Uterus (tissue), 4 donors: ENCODE measurements at places on chromosomes 3 and 15.

DNA sequence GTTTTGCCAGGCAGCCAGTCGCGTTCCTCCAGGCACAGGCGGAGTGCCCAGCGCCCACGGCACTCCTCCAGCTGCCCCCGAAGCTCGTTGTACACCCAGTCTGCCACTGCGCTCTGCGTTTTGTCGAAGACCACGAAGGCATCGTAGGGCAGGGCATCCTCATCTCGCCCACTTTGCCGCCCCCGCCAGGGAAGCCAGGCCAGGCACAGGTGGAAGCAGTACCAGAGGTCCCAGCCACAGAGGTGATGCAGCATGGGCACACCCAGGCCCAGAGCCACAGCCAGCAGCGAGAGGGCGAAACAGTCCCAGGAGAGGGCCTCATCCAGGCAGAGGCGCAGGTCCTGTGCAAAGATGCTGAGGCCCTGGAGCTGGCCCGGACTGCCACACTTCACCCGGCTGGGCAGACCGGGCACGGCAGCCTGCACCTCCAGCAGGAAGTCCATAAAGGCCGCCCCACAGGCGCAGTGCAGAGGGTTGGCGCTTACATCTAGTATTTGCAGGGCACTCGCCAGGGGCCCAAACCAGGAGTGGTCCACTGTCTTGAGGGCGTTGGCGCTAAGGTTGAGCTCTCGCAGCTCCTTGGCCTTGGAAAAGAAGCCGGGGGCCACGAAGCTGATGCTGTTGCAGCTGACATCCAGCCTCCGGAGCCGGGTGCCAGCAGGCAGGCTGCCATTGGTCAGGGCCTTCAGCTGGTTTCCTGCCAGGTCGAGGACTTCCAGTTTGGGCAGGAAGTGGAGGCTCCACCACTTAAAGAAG lies 3.7 kb downstream of the TLR9 start:
- DNase-seq: no peak

- peak; percentile 62 for DNase-seq
These were observed at the start of gene TNFSF10 for GRCh38 chr3:172522871-172523818. TSS of gene TNFSF10 (minus strand) at chr3:172523430. CDS start at chr3:172523384, 46 bp downstream.

DNA sequence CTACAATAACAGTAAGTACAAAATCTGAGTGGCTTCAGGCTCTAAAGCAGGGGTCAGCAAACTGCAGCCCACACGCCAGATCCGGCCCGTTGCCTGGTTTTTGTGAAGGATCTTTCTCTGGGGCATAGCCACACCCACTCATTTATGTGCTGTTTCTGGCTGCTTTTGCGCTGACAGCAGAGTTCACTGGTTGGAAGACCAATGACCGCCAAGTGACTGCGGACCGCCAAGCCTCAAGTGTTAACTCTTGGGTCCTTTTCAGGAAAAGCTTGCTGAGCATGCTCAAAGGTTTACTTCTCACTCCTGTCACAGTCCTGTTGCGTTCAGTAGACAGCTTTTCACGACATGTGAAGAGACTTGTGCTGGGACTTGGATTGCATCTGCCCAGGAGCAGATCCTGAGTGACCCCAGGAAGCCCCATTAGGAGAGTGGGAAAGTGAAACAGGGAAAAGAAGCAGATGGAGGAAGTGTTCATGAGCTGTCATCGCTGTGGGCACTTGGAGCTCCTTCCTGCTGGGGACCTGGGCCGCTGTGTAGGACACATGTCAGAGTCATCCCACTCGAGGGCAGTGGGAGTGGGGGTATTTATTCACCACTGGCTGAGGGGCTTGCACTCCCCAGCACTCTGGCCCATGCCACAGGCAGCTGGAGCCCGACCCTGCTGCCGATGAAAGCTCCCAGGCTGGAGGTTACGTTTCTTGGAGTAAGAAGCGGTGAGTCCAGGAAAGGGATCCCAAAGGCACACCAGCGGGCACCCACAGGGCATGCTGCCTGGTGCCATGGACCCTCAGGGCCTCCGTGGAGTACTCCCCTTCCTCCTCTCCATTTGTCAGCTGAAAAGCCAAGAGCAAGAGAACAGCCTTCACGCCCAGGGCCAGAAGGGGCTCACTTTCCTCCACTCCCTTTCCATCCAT lies 249.1 kb downstream of the PLCL2 start:
- no peak for DNase-seq

- DNase-seq: no peak
These were observed 63.3 kb upstream of the SEC61A1 start for GRCh38 chr3:127988770-127989557.

GRCh38 chr3:59573911-59574310 lies 524.1 kb upstream of the CFAP20DC start:
- DNase-seq: peak; percentile 77

GRCh38 chr3:196661400-196661799 lies 21.9 kb downstream of the NRROS start:
- DNase-seq: no peak
